ENCODE measurements at places on chromosomes 16 and 17.

GRCh38 chr16:31664683-31665482 is 137.2 kb downstream of the AHSP start:
- DNase-seq: no peak

GRCh38 chr17:36198831-36199465 is 2.4 kb upstream of the CCL3L1 start:
- no peak for DNase-seq

GRCh38 chr17:72714357-72714966 is 378.0 kb downstream of the SLC39A11 start:
- DNase-seq: no peak

GRCh38 chr16:27245276-27246172 is 23.0 kb downstream of the NSMCE1 start:
- no peak for DNase-seq

DNA sequence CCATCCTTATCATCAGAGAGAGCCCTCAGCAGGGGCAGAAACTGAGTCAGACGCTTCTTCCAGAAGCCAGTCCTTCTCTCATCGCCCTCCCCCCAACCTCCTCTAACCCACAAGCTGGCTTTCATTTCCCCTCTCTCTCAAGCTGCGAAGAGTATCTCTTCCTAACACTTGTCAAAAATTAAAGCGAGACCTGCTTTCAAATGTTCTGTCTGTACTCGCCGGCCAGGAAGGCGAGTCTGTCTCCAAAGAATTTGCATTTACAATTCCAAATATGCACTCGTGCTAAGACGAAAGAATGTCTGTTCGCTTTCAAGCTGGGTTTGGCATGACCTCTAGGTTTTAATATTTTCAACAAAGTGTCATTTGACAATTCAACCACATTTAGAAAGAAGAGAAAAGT is 140.4 kb downstream of the RGS9 start:
- no peak for DNase-seq

- no peak for DNase-seq
Observed at GRCh38 chr16:53067675-53068074, 12.9 kb downstream of the CHD9 start.

- DNase-seq: no peak
Observed at GRCh38 chr17:16888413-16889087, 83.4 kb downstream of the TNFRSF13B start.

- DNase-seq: peak; percentile 80
Observed at GRCh38 chr17:30363715-30364202, 15.0 kb upstream of the CPD start.

DNA sequence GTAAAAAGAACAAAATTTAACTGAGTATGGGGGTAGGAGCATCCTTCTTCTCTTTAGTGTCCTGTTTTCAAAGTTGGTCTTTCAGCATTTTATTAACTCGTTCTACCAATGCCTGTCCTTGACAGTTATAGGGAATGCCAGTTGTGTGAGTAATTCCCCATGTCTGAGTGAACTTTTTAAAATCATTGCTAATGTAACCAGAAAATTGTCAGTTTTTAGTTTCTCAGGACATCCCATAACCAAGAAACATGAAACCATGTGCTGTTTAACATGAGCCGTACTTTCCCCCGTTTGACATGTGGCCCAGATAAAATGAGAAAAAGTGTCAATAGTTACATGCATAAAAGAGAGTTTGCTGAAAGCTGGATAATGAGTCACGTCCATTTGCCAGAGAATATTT is 71.4 kb upstream of the ARL4D start:
- no peak for DNase-seq

GRCh38 chr16:83851473-83851872 is 43.7 kb downstream of the HSBP1 start:
- no peak for DNase-seq

DNA sequence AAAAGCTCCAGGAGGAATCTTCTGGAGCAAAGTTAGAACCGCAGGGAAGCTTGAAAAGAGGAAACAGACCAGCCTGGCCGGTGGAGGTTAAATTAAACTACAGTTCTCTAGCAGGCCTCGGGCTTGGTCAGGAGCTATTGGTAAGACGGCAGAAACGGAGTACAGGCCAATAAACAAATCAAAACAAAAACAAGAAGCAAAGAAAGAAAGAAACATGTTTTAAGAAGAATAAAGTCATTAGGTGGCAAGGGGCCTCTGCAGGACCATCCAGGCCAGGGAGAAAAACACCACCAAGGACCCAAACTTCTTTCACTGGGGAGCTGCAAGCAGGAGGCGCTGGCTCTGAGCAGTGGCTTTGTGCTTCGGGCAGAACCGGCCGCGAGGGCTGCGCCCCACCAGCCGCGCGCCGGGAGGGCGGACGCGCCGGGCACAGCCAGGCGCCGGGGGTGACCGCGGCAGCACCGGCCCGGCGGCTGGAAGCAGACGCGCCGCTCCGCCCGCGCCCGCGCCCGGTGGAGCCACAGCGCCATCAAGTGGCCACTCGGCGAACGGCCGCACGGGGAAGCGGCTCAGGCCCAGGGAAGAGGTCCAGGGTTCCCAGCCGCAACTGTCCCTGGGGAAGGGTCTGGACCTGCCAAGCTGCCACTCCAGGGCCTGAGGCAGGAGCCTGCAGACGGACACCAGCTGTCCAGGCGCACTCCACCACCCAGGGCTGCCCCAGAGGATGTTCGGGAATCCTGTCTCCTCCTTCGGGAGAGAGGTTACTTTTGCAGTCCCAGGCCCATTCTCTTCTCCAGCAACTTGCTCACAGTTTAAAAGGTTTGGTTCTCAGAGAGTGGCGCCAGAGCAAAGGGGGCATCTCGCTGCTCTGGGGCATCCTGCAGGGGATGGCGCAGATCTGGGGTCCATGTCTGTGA is 419.4 kb downstream of the SOX9 start:
- DNase-seq: peak; percentile 27

DNA sequence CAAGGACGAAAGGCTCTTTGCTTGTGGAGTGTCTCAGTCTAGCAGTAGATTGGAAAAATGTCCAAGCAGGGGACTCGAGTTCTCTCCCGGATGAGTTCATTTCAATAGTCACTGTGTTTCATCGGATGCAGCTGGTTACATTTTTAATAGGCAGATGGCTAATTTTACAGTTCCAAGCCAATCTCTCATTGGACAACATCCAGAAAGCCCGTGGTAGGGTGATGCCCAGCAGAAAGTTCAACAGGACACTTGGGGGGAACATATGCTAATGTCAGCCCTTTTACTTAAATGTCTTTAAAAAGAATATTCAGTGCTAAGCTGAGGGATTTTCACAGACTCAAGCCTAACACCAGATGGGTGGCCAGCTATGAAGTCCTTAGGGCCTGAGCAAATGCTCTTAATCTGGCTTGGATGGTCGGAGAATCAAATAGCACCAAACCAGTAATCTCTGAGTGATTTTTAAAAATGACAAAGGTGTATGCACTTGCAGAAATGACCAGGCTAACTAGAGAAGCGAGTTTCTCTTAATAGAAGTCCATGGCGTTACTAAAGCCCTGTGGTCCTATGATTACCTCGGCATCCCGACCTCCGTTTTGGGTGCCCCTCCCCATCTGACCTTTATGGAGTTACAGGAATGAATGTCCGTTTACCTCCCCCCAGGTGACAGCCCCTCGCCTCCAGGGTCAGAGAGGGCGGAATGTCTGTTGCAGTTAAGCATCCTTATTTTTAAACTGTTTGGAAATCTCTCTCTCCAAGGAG is 289.2 kb upstream of the SALL1 start:
- DNase-seq: no peak

DNA sequence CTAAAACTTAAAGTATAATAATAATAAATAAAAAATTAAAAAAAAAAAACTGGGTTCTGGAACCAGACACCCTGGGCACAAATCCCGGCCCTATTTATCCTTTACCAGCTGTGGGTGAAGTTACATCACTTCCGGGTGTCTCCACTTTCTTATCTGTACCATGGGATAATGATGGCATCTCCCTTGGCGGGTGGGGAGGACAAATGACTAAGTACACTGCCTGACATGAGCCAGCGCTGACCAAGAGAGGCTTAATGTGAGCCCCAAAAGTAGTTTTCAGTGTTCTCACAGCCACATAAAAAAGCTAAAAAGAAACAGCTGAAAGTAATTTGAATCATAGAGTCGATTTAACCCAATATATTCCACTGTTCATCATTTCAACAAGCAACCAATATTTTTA is 424.9 kb downstream of the SOX9 start:
- DNase-seq: no peak

DNA sequence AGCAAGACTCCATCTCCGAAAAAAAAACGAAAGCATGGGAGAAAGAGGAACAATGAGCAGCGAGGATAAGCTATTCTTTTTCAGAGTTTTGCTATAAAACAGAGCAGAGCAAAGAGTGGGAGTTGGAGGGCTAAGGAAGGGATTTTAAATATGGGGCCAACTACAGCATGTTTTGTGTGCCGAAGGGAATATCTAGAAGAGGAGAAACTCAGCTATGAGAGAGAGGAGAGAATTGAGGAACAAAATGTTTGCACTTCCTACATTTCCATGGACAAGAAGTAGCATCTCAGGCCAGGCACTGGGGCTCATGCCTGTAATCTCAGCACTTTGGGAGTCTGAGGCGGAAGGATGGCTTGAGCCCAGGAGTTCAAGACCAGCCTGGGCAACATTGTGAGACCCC is 13.1 kb upstream of the GRB2 start:
- DNase-seq: no peak

- DNase-seq: no peak
Observed at GRCh38 chr16:46607529-46607928, 13.7 kb downstream of the SHCBP1 start.

DNA sequence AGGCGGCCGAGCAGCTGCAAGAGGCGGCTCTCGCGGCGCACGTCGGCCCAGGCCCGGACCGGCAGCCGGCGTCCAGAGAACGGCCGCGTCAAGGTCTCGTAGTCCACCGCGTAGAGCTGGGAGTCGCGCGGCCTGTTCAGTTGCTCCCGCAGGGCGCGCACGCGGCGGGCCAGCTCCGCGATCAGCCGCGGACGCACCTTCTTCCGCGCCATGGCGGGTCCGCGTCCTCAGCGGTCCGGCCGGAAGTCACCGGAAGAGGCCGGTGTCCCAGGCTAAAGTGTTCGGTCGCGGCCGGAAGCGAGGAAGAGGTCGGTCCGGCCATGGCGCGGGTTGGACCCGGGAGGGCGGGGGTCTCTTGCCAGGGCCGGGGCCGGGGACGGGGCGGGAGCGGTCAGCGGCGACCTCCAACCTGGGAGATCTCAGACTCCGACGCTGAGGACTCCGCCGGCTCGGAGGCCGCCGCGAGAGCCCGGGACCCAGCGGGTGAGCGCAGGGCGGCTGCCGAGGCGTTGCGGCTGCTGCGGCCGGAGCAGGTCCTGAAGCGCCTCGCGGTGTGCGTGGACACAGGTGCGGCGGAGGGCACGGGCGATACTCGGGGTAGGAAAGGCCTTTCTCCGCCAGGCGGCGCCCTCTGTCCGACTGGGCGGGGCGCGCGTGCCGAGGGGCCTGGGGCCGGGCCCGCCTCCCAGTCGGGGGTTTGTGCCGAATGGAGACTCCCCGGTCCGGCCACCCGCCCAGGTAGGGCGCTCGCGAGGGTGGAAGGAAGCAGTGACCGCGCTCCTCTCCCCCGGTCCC is at the start of gene MRPS34:
MRPS34 (minus strand) TSS at position 227 of the 795 bp plus-strand sequence; CDS start at position 212, 15 bp downstream.
- DNase-seq: peak; percentile 71

GRCh38 chr16:85027958-85028684 is 526 bp downstream of the KIAA0513 start:
- DNase-seq: no peak

GRCh38 chr17:68302066-68302564 is 10.8 kb downstream of the ARSG start:
- no peak for DNase-seq

DNA sequence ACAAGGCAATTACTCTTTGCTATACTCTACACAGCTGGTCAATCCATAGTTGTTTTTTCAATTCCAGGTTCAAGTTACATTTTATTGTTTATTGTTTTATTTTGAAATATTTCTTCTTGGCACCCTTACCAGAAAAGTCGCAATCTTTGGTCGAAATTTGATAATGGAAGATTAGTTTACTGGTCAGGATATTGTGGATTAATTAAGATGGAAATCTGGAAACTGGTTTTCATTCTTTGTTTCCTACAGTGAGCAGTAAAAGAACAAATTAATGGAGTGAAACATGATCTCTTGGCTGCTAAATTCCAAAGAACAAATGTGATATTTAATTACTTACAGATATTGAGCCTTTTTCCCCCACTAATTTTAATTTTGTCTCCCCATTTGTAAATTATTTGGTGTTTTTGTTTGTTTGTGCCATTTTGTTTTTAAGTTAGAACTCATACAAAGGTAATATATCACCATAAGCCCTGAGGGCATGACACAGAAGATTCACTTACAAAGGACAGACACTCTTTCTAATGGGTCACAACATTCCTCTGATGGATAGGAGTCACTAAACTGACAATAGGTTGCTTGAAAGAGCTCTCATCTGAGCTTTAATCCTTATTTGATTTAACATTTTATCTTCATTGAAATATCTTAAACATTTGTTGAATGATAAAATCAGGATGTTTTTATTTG is 700.2 kb downstream of the KCNJ2 start:
- DNase-seq: no peak

DNA sequence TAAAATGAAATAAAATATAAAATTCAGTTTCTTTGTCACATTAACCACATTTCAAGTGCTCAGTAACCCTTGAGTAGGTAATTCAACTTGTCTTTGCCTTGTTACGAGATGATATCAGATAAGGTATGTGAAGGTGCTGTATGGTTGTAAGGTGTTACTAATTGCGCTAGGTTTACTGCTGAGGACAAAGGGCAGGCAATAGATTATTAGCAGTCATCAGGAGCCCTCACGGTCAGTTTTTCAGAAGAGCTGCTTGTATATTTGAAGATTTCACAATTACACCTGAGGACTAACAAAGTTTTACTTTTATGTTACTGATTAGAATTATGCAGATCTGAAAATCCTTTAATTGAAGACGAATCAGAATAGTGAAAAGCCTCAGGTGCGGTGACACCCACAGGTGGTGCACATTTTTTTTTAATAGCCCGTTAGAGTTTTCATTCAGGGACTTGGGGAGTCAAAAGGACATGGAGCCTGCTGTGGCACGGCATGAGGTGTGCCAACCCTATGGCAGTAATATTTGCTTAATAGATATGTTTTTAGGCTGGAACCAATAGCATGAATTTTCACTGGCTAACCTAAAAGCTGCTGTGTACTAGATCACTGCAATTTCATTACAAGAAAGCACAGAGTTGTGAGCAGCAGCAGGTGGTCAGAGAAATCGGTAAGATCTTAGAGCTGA is 16.4 kb downstream of the NDEL1 start:
- DNase-seq: no peak

GRCh38 chr17:19254651-19255050 is 17.5 kb downstream of the EPN2 start:
- no peak for DNase-seq

DNA sequence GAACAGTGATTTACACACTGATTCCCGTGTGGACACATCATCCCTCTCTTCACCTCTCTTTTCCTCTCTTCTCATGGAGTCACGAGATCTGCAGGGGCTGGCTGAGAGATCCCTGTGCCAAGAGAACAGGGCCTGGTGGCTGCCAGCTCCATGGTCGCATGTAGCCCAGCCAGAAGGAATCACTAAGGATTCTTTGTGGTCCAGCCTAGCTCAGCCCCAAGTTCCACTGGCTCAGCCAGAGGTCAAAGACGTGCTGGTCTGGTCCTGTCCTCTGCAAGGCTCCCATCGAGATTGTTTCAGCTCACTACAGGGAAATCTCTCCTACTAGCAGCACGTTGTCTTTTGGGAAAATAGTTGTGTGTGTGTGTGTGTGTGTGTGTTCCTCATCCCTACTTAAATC is 66.4 kb downstream of the NDEL1 start:
- no peak for DNase-seq

GRCh38 chr16:1689853-1690252 is 11.8 kb downstream of the JPT2 start:
- no peak for DNase-seq

All from activated T-cell treated with anti-CD3 and anti-CD28 coated beads, Interleukin-2, amount 50 U/mL, for 4 hours (primary cell).